ENCODE measurements at places on chromosomes 11 and 22.
A peak's percentile ranks its signal among the peaks of the same experiment; 100 is the strongest.

GRCh38 chr22:27340047-27340446, 461.5 kb downstream of the MN1 start:
- no peak for DNase-seq

DNA sequence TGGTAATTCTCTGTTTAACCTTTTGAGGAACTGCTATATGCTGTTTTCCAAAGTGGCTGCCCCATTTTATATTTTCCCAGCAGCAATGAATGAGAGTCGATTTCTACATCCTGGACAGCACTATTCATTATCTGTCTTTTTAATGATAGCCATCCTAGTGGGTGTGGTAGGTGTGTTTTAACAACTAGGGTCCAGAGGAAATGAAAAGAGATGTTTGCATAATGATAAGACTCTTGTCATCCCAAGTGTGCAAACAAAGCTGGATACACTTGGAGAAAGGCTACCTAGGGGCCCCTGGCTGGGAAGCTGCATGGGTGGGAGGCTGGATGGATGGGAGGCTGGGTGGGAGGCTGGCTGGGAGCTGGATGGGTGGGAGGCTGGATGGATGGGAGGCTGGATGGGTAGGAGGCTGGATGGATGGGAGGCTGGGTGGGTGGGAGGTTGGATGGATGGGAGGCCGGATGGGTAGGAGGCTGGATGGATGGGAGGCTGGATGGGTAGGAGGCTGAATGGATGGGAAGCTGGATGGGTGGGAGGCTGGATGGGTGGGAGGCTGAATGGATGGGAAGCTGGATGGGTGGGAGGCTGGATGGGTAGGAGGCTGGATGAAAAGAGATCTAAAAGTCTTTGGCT, 158.0 kb downstream of the DSCAML1 start:
- DNase-seq: no peak

DNA sequence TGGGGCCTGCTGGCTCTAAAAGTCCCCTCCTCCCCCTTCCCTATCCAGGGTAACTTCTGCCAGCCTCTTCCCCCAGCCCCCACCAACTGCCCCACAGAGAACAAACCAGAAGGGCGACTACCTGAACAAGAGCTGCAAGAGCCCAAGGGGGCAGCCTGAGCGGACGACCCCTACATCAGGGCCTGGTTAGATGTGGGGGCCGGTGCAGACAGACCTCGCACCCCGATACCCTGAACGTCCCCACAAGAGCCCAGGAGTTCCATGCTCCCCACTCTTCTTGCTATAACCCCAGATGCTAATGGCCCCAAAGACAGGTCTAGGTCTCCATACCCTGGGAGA, 20.7 kb downstream of the SUN2 start:
- no peak for DNase-seq

- no peak for DNase-seq
These were observed 72.2 kb downstream of the KCNQ1 start for GRCh38 chr11:2517016-2517385.

- peak; percentile 3 for DNase-seq
These were observed 113.5 kb downstream of the SLC1A2 start for GRCh38 chr11:35305670-35306382.

GRCh38 chr11:37040921-37041320, 442.9 kb upstream of the RAG2 start:
- no peak for DNase-seq

GRCh38 chr22:24894220-24894975, 52.1 kb downstream of the LHFPL7 start:
- no peak for DNase-seq

DNA sequence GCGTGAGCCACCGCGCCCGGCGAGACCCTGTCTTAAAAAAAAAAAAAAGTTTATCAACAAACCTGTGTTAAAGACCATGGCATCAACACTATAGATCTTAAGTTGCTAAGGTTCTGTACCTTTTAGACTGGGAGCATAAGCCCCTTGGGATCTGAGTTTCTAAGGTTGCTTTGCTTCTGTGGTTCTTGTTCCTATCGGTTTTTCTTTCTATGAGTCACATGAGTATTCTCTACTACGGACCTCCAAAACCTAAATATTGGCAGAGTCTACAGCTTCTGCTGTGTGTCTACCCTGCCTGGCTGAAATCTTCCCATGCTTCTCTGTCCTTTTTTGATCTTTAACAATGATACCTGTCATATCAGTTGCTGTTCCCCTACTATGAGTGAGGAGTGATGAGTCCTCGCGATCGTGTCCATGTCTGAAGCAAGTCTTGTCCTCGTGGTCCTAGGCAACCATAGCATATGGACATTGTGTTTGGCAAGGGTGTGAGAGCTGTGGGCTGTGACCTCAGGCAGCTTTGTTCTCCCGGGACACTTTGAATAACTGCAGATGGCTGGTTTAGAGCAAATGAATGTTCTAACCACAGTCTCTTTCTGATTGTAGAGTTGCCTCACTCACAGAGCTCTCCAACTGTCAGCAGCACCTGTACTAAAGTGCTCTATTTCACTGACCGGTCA, 9.0 kb upstream of the DLAT start:
- no peak for DNase-seq

- DNase-seq: no peak
These were observed 146.0 kb upstream of the TBCEL start for GRCh38 chr11:120877746-120878365.

- no peak for DNase-seq
These were observed 1.3 kb downstream of the SCARF2 start for GRCh38 chr22:20436307-20436767.

DNA sequence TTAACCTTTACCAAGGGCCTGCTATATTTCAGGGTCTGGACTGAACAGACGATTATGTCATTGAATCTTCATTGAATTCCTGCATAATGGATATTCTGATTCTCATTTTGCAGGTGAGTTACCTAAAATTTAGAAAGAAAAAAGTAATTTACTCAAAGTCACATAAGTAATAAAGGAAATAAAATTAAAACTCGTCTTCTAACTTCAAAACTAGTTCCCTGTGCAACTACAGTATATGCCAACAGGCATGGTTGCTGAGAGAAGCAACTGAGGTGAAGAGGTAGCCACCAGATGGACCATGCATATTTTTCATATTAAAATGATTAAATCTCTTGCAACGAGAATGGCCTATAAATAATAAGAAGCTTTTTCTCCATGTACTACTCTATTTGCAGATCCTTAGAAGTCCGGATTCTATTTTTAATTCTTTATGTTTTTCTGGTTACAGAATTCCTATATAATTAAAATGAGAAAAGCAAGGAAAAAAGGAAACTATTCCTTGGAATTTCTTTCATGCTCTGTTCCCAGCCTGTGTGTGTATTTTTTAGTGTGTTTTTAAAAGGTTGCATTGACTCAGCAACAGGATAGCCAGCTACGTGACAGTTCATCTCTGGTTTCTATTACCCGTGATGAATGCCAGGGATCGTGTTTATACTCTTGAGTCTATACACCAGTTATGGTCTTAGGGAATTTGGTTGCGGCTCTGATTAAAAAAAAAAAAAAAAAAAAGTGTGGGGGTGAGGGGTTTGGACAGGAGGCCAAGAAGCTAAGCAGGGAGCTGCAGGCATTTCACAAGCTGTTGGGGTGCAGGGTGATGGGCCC, 186.8 kb downstream of the ETS1 start:
- no peak for DNase-seq

- no peak for DNase-seq
These were observed 29.7 kb upstream of the IGLL5 start for GRCh38 chr22:22857607-22858558.

- no peak for DNase-seq
These were observed 85.2 kb upstream of the IGLL5 start for GRCh38 chr22:22802339-22802970.

DNA sequence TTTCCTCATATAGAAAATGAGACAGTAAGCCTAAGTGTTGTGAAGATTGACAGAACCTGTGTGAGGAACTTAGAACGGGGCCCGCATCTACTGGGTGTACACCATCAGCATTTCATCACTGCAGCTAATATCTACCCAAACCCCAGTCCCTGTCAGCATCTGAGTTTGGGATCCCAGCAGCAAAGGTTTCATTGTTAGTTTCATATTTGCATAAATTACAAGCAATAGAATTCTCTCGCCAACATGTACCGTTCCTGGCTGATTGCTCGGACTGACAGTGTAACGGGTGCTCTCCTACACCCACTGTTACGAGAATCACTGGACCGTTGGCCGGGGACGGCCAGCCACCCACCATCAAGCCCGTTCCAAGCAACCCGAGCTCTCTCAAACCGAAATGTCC, 10.4 kb upstream of the TMPRSS6 start:
- DNase-seq: no peak

DNA sequence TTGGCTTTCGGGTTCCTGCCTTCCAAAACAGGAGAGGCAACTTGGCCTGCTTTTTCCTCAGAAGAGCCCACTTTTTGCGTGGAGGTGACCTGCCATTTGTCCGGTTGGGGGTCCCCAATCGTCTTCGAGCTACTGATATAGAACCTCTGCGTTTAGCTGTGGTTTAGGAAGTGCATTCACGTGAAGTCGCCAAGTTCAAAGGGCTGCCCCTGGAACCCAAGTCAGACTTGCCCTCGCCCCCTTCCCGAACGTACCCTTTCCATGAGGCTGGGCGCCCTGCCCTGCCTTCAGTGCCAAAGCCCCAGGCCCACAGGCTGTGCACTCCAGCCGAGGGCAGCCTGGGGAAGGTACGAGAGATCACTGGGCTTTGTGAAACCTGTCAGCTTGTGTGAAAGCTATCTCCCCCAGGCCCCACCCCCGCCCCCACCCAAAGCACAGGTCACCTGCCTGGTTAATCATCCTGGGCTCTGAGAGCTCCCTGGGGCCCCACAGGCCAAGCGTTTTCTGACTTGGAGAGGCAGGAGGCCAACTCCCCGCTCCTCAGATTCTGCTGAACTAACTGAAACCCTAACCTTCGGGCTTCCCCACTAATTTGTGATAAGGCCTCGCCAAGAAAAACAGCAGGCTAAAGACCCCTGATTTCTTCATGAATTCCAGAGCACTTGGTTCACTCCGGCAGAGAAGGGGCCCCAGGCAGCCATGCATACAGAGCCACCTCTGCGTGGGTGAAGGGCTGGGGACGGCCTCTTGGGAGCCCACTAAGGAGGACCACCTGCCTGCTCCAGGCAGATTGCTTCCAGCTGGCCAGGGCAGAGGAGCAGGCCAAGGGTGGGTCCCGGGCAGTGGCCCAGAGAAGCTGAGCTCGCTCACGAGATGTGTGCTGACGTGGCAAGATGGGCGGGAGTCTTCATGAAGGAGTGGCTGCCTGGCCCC, 25.8 kb upstream of the KCNQ1OT1 start:
- DNase-seq: no peak

- DNase-seq: no peak
These were observed 60.9 kb upstream of the PARVG start for GRCh38 chr22:44119669-44120313.

DNA sequence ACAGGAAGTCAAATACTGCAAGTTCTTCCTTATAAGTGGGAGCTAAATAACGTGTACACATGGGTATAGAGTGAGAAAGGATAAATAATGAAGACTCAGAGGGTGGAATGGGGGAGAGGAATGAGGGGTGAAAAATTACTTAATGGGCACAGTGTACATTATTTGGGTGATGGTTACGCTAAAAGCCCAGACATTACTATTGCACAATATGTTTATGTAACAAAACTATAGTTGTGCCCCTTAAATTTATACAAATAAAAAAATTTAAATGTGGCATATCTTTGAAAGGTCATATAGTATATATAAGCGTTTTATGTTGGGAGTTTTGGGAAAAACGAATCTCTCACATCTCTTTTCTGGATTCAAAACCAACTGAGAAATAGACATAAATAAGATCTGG, 96.1 kb downstream of the KIF18A start:
- no peak for DNase-seq

DNA sequence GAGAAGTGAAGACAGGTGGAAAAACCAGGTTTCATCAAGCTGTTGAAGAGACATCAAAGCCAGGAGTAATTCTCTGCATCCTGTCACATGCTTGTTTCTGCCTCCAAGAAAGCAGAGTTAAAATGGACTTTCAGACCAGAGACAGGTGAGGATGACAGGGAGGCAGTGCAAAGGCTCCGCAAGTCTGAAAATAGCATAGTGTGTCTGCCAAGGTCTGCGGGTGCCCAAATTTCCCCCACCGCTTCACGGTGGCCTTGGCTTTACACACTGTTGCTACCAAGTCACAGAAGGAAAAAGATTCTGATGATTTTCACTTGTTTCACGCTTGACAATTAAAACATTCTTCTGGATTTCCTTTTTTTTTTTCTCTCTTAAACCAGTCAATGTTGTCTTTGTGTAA, 44.2 kb downstream of the SNX19 start:
- DNase-seq: no peak

- DNase-seq: no peak
These were observed 29.5 kb upstream of the ACR start for GRCh38 chr22:50708474-50708873.

- no peak for DNase-seq
These were observed 5.3 kb upstream of the NAA40 start for GRCh38 chr11:63933459-63933858.

DNA sequence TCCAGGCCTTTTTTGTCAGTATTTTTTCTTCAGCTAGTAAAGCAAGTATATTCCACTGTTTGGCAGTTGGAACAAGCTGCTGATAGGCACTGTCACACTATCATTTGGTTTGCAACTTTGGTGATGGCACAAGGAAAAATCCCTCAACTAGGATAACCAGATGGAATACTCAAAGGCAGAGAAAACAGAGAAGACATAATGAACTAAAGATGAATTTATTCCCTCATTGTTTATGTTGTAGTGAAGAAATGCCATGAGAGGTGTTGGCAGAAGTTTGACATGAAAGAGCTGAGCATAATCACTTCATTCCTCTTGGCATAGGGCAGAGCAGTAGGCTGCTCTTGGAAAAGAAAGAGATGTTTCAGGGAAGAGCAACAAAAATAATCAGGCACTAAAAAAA, 39.9 kb downstream of the FSHB start:
- DNase-seq: no peak

DNA sequence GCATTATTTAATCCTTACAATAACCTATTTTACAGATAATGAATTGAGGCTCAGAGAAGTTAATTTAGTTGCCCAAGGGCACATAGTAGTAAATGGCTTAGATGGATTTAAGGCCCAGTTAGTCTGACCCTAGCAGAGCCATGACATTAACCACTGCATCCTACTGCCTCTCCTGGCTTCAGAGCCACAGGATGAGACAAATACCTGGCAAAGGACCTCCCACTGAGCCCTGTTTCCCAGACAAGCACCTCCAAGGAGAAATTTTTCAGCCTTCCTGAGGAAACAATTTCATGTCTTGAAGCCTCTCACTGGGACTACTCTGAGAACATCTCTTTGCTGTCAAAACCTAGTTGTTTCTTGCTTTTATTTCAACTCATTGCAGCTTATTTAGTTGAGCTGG, 28.4 kb downstream of the IZUMO1R start:
- no peak for DNase-seq

GRCh38 chr11:42552786-42553185, 759.0 kb upstream of the API5 start:
- DNase-seq: no peak

Data from activated CD8-positive, alpha-beta memory T cell treated with anti-CD3 and anti-CD28 coated beads for 1 hour (primary cell).